H1 (cell line): ENCODE measurements at places on chromosomes 1 and 21.

DNA sequence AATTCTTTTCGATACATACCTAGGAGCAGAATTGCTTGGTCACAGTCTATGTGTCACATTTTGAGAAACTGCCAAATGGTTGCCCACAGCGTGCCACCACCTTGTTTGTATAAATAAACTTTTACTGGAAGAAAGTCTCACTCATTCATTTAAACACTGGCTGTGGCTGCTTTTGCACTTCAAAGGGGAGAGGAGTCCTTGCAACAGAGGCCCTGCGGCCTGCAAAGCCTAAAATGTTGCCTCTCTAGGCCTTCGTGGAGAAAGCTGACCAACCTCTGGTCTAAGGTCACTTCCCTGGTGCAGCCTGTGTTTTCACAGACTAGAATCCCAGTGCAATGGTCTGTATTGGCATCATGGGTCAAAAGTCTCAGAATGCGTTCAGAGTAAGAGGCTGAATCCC is 8.3 kb downstream of the RIPK4 start:
- no peak for DNase-seq

DNA sequence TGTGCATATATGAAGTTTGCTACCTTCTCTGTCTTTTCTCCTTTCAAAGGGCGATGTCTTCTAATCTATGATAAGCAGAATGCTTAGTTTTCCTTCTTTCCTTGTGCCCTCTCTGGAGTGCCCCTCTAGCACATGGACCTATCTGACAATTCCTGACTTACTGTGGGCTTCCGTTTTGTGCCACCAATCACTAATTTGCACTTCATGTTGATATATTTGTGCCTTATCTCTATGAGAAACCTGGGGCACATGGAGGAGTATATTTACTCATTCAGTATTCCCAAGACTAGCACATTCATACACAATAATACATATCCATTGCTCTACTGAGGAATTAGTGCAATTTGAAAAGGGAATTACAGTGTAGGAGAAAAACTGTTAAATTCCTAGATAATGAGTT is 197.7 kb downstream of the CTH start:
- DNase-seq = no peak

DNA sequence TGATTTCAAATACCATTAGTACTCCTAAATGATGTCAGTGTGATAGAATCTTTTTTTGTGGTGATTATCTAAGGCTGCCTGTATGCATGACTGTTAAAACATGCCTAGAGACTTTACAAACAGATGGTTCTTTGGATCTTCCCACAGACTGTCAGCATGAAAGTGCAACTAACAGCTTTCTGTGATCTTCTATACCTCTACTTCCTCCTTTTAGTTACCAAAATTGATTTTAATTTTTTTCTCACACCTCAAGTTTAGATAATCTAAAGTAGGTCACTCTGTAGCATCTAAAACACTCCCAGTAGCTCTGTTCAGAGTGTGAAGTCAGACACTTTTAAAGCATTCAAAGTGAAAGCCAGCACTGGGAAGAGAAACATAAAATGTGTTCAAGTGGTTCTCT is 534.5 kb downstream of the PTPRC start:
- DNase-seq = no peak

- no peak for DNase-seq
Measured at GRCh38 chr1:8427493-8427892, 109.6 kb downstream of the SLC45A1 start.

DNA sequence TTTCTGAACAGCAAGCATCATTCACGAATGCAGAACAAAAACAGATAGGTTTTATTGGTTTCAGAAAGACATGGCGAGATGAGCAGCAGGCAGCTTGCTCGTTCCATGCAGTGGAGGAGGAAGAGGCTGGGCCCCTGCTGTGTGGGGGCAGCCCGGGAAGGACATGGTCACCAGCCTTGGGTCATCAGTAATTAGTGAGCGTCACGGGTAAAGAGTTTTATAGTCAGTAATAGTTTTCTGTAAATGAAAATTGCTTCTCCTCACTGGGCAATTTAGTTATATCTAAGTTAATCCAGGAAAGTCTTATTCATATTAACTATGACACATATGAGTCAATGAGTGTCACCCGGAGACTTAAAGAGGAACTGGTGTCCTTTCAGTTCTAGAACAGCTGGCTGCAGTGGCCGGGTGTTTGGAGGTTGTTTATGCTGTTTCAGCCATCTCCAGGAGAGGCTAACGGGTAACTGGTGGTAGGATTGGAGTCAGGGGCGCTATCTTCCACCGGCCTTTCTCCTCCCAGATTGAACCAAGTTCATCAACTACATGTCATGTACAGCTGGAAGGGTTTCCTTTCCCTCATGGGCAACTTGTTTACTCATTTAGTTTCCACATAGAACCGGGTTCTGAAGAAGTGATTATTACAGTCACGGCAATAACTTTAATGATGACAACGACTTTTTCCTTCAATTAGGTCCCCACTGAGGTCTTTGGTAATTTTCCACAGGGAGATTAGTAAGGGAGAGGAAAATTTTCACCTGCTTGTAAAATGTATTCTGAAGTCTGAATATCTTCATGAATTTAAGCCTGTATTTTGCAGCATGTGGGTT is 34.6 kb upstream of the SLC45A1 start:
- DNase-seq = no peak

GRCh38 chr1:192700834-192701271 is 64.9 kb downstream of the RGS13 start:
- DNase-seq = no peak

DNA sequence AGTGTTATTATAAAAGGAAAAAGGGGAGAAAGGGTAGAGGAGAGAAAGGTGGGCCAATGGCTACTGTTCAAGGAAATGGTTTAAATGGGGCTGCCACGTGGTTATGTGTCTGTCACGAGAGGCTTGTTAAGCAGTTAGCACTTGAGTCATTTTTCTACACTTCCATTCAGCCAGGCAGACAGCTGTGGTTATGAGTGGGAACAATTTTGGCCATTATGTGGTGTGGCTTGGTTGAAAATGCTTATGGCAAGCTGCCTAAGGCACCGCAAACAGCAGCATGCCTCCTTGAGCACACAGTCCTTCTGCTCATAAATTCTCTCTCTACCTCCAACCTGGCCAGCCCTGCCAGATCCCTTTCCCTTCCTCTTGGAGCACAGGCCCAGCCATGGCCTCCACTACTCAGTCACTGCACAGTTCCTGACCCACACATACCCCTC is 3.2 kb upstream of the SRM start:
- no peak for DNase-seq

- DNase-seq = no peak
Measured at GRCh38 chr1:216705676-216706075, 17.6 kb downstream of the ESRRG start.

DNA sequence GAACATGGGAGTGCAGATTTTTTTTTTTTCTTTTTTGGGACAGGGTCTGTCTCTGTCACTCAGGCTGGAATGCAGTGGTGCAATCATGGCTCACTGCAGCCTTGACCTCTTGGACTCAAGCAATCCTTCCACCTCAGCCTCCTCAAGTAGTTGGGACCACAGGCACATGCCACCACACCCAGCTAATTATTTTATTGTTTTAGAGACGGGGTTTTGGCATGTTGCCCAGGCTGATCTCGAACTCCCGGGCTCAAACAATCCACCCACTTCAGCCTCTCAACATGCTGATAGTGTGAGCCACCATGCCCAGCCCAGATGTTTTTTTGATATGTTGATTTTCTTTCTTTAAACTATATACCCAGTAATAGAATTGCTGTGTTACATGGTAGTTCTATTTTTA is 57.7 kb downstream of the RGSL1 start:
- DNase-seq = no peak

DNA sequence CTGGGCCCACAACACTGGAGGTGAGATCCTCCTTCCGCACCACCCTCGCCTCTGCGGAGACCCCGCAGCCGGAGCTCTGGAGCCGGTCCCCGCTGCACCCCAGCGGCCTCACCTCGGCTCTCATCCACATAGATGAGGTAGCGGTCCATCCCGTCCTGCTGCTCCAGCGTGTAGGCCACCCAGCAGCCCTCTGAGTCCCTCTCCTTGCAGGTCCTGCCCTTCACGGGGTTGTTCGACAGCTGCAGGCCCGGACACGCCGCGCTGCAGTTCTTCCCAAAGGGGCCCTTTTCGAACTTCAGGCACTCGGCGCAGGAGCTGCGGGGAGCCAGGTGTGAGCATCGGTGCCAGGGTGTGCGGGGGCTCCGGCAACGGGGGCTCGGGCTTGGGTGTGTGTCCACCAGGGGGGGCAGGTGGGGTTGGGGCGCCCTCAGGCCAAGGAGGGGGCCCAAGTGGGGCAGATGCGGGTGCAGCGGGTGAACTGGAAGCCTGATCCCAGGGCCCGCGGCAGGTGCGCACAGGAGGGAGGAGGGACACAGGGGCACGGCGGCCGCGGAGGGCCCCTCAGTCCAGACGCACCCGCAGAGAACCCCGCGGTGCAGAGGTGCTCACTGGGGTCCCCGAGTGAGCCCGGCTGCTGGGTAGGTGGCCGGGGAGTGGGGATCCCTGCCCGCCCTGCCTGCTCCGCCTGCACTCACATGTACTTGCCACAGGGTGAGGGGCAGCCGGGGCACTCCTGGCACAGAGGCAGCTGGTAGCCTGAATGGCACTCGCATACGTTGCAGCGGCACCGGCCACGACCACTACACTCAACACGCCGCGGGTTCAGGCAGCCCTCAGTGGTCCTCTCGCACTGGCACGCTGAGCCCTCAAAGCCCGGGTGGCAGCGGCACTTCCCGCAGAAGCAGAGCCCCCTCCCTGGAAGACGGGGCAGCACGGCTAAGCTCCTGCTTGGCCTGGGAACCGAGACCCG is 15.4 kb upstream of the PTTG1IP start:
- DNase-seq = no peak

- DNase-seq = peak; percentile 87
Measured at GRCh38 chr1:6440198-6441126, 15.9 kb downstream of the ESPN start.

- DNase-seq = no peak
Measured at GRCh38 chr1:236753964-236754363, 41.1 kb upstream of the MTR start.

GRCh38 chr1:220983877-220984635 is 104.8 kb downstream of the HLX start:
- peak; percentile 9 for DNase-seq

DNA sequence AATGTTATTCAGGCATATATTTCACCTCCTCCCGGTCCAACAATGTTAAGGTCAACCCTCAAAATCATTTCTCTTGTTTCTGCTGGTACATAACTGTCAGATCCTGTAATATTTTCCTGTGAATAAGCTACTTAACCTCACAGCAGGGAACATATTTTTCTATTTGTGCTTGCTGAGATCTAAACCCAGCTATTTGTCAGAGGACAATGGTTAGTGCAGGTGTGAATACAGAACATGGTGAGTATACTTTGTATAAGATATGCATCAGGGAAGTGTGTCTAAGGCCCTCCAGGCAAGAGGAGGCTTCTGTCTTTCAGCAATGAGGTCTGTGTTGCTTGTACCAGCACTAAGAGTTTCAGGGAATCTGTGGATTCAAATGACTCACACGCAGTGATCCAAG is 970.6 kb downstream of the NCAM2 start:
- DNase-seq = no peak
